GM23248 (cell line): ENCODE measurements at places on chromosomes 4 and X. TPM values are rescaled to one million over a fixed set of nuclear protein-coding genes. Genes with fewer than 3 reads are reported as not detected.

Gene SOX3
- not detected in 2 replicates for polyA plus RNA-seq

Gene CITED1
- polyA plus RNA-seq, result 0.25 TPM in 1 of 2 replicates, not detected in the other

Gene ATP2B3
- not detected in 2 replicates for polyA plus RNA-seq

Gene EOLA2
- 45.2 and 48.2 TPM in 2 replicates for polyA plus RNA-seq

Gene INPP4B
- polyA plus RNA-seq, result 20.3 TPM in 2 replicates

Gene NWD2
- polyA plus RNA-seq, result not detected in 2 replicates

Gene RBM47
- polyA plus RNA-seq, result 0.70 and 0.94 TPM in 2 replicates

Gene BEX1
- 79.4 and 79.9 TPM in 2 replicates for polyA plus RNA-seq
